PC-3 (cell line): ENCODE measurements at places on chromosomes 13 and 19. TPM values are rescaled to one million over a fixed set of nuclear protein-coding genes. Genes with fewer than 3 reads are reported as not detected.

DNA sequence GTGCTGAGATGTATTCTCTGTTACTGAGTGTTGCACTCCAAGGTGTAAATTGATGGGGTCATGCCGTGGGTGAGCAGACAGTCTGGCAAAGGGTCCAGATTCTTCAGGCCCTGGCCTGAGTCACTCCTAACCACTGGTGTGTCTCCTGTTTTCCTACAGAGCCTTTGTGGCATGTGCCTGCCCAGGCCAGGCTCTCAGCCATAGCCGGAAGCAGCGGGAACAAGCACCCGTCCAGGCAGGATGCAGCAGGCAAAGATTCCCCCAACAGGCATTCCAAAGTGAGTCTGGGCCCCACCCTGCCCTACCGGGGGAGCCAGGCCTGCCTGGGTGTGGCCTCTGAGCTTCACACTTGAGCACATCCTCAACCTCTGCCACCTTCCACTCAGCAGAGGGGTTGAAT lies 61.9 kb downstream of the DPF1 start:
- H3K27ac ChIP-seq = no peak overlapping the region
- H3K27me3 ChIP-seq = no peaks in the 10 kb centered on the region
- H3K4me3 ChIP-seq = no peak overlapping the region
- H3K36me3 ChIP-seq = peaks cover 11% of the 10 kb centered on the region
- DNase-seq = no peak
- no peaks in the 10 kb centered on the region for H3K4me1 ChIP-seq

DNA sequence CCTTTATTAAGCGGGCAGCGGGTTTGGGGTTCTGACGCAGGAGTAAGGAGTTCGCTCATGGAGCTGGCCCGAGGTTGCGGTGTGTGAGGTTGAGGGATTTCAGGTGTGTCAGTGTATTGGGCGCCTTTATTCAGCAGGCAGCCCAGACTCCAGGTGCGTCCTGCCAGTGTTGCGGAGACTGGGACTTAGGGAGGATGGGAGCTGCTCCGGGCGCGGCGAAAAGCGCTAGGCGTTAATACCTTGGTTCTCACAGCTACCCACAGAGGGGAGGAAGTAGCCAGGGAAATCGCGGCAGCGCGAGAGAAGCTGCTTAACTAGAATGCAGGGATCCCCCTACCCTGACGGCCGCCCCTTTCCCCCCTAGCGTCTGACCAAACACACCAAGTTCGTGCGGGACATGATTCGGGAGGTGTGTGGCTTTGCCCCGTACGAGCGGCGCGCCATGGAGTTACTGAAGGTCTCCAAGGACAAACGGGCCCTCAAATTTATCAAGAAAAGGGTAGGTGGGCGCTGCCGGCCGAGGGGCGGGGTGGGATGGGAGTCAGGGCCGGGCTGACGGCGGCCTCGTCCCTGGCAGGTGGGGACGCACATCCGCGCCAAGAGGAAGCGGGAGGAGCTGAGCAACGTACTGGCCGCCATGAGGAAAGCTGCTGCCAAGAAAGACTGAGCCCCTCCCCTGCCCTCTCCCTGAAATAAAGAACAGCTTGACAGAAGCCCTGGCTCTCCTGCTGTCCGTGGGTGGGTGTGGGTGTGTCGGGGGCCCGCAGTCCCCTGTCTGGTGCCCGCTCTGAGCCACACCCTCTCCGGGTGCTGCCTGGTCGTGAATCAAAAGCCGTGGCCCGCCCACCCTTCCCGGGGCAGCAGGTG lies 1.1 kb downstream of the RPL36 start:
- peaks cover 50% of the 10 kb centered on the region for H3K36me3 ChIP-seq
- no peaks in the 10 kb centered on the region for H3K27me3 ChIP-seq
- H3K27ac ChIP-seq = peak overlapping the region; percentile 63

Gene DCLK1
- total RNA-seq = 0.12 TPM in 1 of 2 replicates, not detected in the other

Gene DGKH
- total RNA-seq = 4.5 and 5.9 TPM in 2 replicates
